Psoas muscle (tissue), 8 donors: ENCODE measurements at places on chromosomes 2 and 18. TPM values are rescaled to one million over a fixed set of nuclear protein-coding genes. Genes with fewer than 3 reads are reported as not detected.

Gene SERPINB11
- not detected for polyA plus RNA-seq

Gene MERTK
- polyA plus RNA-seq: 1.2 TPM

Gene GPR17
- polyA plus RNA-seq: 0.35 TPM

Gene NCKAP5
- 0.22 TPM for polyA plus RNA-seq

Gene LIMS2
- 12.1 TPM for polyA plus RNA-seq

Gene FAM161A
- 1.2 TPM for polyA plus RNA-seq

Gene FTCDNL1
- polyA plus RNA-seq: 5.8 TPM

Gene POTEC
- polyA plus RNA-seq: not detected

Gene CYS1
- 0.07 TPM for polyA plus RNA-seq

Gene UPP2
- polyA plus RNA-seq: not detected

Gene C2orf66
- polyA plus RNA-seq: 0.03 TPM
